ENCODE measurements at places on chromosomes 7 and 10.

GRCh38 chr10:38016354-38016753 is 5.9 kb downstream of the ZNF33A start:
- DNase-seq: no peak

GRCh38 chr7:27051451-27051850 is 44.3 kb downstream of the HOXA1 start:
- DNase-seq: no peak

GRCh38 chr7:157690833-157691585 is 354.2 kb downstream of the DNAJB6 start:
- no peak for DNase-seq

GRCh38 chr10:7409045-7409731 is 1.6 kb downstream of the SFMBT2 start:
- no peak for DNase-seq

- DNase-seq: no peak
Measured at GRCh38 chr7:43481902-43482678, 100.8 kb upstream of the STK17A start.

- DNase-seq: no peak
Measured at GRCh38 chr7:28362812-28363211, 49.5 kb upstream of the CREB5 start.

- no peak for DNase-seq
Measured at GRCh38 chr7:135178364-135178763, 7.9 kb upstream of the CYREN start.

- DNase-seq: no peak
Measured at GRCh38 chr7:87912121-87912520, 21.9 kb upstream of the ADAM22 start.

DNA sequence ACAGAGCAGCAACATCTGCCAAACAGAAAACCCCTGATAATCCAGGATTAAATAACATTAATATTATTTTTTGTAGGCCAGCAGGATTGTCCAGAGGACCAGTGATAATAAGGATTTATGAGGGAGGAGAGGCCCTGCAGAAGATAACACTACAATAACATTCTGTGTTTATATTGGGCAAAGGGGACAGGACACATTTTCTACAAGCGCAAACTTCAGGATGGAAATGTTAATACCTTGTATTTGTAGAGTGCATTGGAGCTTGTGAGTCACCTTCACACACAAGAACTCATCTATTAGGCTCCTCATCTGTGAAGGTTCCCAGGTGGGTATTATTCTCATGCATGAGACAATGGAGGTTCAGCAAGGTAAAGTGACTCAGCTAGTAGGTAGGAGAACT is 51.0 kb downstream of the BAMBI start:
- no peak for DNase-seq

DNA sequence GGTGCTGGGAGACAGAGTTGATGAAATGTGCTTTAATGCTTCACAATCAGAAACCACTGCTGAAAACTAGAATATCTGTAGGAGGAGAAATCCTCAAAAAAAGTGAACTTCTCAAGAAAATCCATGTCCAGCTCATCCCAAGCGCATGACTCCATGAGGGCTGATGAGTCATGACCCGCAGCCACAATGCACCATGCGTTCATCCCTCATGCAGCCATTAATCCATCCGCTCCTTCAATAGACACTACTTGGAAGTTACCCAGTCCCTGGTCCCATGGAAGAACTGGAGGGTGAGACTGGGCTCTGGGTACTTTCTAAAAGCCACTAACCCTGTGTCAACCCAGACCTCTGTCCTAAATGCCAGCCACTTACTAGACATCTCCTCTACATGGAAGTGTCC is 24.4 kb downstream of the TMEM273 start:
- DNase-seq: no peak

DNA sequence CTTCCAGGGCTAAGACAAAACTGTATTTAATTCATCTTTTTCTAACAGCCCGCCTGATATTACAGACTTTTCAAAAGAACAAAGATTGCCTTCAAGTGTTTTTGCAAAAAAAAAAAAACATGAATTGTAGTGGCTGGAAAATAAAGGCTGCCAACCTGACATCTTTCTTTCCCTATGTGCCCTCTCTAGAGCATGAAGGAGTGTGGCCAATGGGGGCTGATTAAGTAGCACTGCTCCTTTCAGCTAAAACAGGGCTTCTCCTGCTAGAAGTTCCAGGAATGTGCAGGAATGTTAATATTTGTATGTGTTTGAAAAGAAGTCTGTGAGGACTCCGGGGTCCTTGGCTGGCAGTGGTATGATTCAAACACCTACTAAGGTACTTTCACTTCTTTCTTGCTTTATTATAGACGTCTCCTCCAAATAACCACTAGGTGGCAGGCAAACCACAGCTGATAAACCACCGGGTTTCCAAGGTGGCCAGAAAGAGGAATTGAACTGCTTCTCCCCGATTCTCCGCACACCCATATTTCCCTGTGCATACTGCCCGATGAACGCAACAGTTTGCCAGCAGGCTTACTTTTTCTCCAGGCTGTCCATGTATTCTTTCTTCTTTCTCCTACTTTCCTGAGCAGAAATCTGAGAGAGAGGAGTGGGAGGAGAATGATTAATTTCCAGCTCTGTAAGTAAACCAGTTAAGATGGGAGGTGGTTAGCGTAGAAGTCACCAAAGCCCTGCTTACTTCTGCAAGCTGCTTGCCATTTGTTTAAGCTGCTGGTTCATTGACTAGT is 56.8 kb upstream of the DGKI start:
- peak; percentile 91 for DNase-seq

DNA sequence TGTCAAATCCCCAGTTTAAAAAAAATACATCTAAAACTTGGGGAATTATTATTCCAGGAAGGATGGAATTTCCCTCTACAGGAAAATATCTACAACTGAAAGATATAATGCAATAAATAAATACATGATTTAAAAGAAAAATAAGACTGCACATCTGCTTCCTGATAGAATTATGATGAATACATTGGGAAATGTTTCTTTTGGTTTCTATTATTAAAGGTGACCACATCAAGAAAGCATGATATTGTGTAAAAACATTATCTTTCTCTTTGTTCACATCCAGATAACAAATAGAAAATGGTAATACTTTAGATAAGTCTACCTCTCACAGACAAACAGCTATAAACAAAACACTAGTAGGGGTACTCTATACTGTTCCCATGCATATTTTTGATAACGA is 19.2 kb downstream of the SEMA3D start:
- no peak for DNase-seq

- no peak for DNase-seq
Measured at GRCh38 chr10:79336276-79336675, 11.0 kb upstream of the PPIF start.

DNA sequence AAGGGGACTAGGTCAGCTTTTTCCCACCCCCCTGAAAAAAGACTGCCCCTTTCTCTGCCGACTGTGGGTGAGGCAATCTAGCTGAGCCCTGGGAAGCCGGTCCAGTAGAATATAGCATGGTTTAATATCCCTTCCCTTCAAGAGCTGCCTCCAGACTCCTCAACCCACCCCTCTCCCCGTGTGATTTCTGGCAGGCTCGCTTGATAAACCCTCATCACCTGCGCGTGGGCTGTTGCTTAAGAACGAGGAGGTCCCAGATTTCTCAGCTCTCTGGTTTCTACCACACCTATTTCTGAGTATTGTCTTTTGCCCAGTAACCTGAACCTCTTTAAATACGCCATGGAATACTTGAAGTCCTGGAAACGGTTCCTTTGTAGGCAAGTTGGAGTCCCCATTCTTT is 2.0 kb upstream of the LRRC4 start:
- DNase-seq: no peak

DNA sequence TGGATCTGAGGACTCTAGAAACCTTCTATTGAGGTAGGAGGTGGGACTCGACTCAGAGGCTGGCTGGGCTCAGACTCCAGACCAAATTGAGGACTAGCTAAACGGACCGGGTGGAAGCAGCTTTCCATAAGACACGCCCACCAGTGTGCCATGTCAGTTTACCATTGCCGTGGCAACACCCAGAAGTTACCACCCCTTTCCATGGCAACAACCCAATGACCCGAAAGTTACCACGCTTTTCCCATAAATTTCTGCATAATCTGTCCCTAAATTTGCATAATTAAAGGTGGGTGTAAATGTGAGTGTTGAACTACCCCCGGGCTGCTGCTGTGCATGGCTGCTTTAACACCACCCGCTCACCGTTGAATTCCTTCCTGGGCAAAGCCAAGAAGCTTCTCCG is 58.9 kb downstream of the MICALL2 start:
- DNase-seq: no peak

GRCh38 chr7:23017309-23017708 is 3.4 kb upstream of the HYCC1 start:
- DNase-seq: no peak

GRCh38 chr10:93541402-93542357 is 24.8 kb upstream of the FFAR4 start:
- peak; percentile 92 for DNase-seq

- DNase-seq: no peak
Measured at GRCh38 chr10:79060641-79061255, 8.0 kb upstream of the ZMIZ1 start.

- DNase-seq: no peak
Measured at GRCh38 chr10:58143944-58144343, 123.8 kb downstream of the IPMK start.

DNA sequence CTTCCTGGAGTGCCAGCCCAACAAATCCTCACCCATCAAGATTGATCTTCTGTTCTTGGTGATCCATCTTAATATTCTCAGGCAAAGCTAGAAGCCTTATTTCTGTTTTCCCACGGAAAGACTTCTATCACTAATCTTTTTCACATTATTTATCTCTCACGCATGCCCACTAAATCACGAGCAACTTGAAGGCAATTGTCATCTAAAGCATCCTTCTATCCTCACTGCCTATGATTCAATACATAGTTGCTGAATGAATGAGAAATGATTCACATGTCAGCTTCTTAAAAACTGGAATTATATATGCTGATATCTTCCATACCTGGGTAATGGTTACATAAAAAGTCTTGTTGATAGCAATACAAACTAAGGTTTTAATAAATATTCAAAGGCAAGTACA is 12.6 kb upstream of the COL1A2 start:
- DNase-seq: no peak

- DNase-seq: no peak
Measured at GRCh38 chr10:132187430-132188138, 836 bp downstream of the DPYSL4 start.

DNA sequence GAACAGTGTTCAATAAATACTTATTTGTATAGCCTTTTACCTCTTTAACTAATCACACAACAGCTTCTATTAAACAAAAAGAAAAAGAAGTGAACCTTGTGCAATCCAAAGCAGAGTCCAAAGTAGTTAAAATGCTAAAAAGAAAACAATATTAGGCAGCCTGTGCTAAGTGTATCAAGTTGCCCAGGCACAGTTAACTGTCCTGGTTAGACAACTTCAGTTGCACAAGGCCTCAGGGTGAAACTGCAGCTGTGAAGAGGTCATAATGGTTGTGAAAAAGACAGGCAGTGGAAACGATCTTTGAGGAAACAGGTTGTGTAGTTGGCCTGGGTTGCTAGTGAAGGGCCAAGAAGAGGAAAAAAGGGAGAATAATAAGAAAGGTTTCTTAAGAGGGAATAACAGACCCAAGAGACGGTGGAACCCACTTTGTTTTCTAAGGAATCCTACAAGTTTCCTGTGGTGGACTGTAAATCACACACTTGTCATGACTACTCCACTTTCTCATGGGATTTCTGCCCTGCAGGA is 6.0 kb upstream of the CROT start:
- no peak for DNase-seq

DNA sequence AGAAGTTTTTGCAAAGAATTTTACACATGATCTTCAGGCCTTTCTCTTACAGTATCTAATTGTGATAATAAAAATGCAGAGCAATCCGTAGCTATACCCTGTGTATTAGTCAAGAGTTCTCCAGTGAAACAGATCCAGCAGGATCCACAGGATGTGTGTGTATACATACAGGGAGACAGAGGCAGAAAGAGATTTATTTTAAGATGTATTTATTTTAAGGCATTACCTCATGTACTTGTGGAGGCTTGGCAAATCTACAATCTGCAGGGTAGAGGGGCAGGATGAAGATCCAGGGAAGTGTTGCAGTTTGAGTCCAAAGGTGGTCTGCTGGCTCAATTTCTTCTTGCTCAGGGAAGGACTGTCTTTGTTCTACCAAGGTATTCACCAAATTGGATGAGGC is 41.7 kb downstream of the ARHGAP12 start:
- DNase-seq: no peak

DNA sequence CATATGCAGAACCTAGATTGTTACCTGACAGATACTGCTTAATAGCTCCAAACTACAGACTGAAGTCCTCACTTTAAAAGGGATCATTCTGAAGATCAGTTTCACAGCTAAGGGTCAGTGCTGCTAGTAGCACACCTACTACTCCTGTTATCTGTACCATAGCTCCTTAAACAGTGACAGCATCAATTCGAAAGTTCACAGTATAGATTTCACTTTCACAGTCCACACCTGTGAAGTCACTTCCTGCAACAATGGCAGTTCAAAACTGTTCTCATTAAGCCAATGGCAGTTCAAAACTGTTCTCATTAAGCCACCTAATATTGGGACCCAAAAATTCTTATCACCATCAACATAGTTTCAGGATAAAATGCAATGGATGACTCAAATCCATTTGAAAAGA is 10.7 kb upstream of the FHIP2A start:
- DNase-seq: no peak

DNA sequence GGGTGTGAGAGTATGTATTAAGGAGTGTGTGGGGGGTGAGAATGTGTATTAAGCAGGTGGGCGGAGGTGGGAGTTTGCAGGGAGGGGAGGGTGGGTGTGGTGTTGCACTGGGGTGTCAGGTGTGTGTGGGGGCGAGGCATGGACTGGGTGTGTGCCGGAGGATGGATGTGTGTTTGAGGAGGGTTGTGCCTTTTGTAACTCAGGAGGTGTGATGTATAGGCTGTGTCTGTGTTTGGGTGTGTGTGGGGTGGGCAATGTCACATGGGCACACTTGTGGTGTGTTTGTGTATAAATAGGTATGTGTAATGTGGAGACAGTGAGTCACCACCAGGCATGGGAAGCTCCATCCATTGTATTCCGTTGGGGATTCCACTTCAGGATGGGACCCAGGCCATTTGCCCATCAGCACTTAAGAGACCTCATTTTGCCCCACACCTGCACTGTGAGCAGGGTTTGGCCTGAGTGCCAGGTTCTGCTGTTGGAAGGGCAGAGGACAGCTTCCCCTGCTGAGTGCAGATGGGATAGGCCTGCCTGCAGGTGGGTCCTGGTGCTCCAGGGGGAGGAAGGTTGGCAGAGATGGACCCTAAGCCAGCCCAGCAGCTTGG is 5.8 kb downstream of the UNC5B start:
- DNase-seq: peak; percentile 16

GRCh38 chr10:74382663-74383062 is 231.6 kb downstream of the ADK start:
- no peak for DNase-seq

DNA sequence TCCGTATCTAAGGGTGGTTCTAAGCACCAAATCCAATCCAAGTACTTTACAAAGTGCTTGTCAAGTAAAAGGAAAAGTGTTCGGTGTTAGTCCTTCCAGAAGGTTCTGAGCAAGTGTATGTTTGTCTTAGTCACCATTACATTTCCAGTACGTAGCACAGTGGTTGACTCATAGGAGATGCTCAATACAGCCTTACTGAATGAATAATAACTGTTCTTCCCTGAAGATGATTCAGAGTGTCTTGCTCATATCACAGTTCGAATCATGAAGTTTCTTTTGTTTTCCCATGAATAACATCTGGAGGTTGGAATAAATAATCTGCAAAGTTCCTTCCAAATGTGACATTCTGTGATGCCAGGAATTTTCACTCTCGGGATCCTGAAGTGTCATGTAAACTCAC is 53.4 kb downstream of the WNT2 start:
- DNase-seq: no peak

Measured in HT-29 (cell line).